Activated T-helper 2 cell treated with anti-CD3 and anti-CD28 coated beads, Interferon-gamma antibody, Interleukin-2, Interleukin-4, amounts not matched to agents 10 μg/mL and 5 μg/mL and 100 μg/mL, durations not matched to agents 14 hours and 24 hours and 36 hours (primary cell): ENCODE measurements at places on chromosomes 1 and 21. TPM values are rescaled to one million over a fixed set of nuclear protein-coding genes. Genes with fewer than 3 reads are reported as not detected.

DNA sequence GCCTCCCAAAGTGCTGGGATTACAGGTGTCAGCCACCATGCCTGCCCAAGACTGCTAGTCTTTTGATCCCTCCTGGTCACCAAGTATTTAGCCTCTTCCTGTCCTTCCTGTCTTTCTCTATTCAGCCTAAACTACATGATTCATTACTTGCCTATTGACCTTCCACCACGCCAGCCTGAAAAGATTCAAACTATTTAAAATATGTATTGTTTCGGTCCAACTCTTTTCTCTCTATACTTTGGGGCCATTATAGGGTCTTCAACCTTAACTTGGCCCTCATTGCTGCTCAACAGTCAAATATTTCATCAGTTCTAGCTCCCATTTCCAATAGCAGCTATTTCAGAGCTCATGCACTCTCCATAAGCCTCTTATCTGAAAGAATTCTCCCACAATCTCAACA is 153.0 kb downstream of the TNFSF18 start:
- no peak for DNase-seq

DNA sequence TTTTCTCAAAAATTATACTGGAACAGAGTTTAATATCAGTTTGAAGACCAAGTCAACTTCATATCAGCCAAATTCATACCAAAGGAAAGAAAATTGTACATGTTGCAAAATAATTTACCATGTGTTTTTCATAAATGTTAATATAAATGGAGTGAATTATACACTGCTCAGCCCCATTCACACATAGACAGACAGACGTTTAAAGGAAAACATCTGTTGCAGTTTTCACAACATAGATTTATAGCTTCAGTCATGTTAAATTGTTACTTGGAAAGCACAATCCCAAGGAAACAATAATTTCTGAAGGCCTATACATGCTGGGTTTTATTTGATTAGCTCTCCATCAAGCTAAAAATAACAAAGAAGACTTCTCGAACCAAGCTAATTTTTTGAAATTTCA is 27.8 kb upstream of the HYI start:
- no peak for DNase-seq

Gene PKP1
- not detected in 2 replicates for total RNA-seq

- no peak for DNase-seq
Observed at GRCh38 chr1:230548997-230549396, 93.3 kb upstream of the COG2 start.

Gene RIPK4
- total RNA-seq = not detected in 2 replicates

Gene SLC6A9
- total RNA-seq = 2.1 and 3.2 TPM in 2 replicates

Gene ENSA
- total RNA-seq = 252 and 253 TPM in 2 replicates

DNA sequence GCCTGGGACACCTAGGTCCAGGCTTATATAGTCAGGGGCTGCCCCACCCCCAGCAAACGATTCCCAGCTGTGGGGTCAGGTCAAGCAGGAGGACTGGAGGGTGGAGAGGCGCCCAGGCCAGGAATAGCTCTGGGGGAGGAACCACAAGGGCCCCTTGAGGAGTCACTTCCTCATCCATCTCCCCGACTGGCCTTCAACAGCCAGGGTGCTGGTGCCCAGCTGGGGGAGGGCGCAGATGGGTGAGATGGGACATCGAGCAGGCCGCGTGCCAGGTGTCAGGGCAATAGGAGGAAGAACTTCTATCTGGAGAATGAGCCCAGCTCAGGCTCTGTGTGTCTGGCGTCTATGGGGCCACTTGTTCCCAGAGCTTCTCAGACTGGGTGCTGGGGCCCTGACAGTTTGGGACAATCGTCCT is 208 bp upstream of the MYBPH start:
- no peak for DNase-seq

DNA sequence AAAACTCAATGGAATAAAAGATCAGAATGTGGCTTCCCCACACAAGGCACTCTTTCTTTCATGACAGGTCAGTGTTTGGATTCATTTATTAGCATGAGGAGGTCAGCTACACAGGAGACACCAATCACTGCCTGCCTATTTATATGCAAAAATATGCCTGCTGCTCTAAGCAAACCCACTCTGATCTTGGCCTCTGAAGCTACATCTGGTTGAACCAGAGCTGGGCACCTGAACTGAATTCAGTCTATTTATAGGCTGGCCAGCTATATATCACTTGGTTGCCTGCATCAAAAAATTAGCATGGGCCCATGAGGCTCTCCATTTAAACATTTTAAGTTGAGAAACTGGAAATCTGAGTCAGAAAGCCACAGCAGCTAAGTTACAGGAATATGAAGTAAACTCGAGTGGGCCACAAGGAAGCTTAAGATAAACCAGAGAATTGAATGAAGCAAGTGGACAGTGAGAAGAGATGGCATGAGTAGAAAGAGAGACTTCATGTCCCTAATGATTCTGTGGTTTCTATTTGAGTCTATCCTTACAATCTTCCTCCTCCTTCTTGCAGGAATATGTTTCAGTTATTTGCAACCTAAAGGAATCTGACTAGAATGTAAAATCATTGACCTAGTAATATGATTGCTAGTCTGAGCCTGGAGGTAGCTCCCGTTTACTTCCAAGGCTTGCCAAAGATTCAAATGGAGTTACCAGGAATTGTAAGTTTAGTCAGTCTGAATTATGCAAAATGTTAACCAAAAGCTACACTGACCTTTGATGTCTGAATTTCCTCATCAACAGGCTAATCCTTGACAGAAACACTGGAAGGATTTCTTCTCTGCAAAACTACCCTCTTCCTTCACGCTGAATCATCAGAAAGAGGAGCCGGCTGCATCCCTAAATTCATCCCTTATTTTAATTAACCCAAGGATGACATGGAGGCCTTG is 17.7 kb downstream of the DDAH1 start:
- DNase-seq = no peak

Gene TFF2
- not detected in 2 replicates for total RNA-seq

Gene CELA2B
- total RNA-seq = not detected in 2 replicates

GRCh38 chr1:246609632-246610031 is 43.4 kb downstream of the CNST start:
- DNase-seq = no peak

- DNase-seq = no peak
Observed at GRCh38 chr1:23370709-23371584, 1.3 kb upstream of the ZNF436 start.

Gene OLFML3
- total RNA-seq = 0.11 and 0.18 TPM in 2 replicates

DNA sequence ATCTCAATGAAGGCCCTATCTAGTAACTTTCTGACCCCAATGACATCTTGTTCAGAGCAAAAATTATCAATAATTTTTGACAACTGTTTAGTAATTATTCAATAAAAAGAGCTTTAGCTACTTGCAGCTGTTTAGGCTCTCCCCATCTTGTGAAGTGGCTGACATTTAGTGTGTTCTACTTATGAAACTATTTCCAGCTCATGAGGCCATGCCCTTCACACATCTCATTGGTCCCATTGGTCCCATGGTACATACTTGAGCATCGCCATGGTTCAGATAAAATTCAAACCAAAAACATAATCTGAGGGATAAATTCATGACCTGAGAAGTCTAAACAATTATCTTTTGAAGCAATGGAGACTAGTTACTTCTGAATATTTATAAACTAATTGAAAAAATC is 24.2 kb downstream of the SPRTN start:
- no peak for DNase-seq

Gene TDRD5
- not detected in 2 replicates for total RNA-seq

Gene TSSK3
- total RNA-seq = 1.1 TPM in 2 replicates

GRCh38 chr1:75097654-75098053 is 36.5 kb upstream of the LHX8 start:
- no peak for DNase-seq

Gene MCOLN2
- total RNA-seq = 142 and 143 TPM in 2 replicates

Gene HYI
- total RNA-seq = 22.6 and 26.3 TPM in 2 replicates

Gene DNAJC6
- total RNA-seq = 1.9 and 3.0 TPM in 2 replicates

- DNase-seq = no peak
Observed at GRCh38 chr21:28154121-28154520, 838.6 kb downstream of the LTN1 start.

Gene DCST1
- 0.11 TPM in 1 of 2 replicates, not detected in the other for total RNA-seq

GRCh38 chr1:247576514-247576913 is 11.6 kb upstream of the OR2G2 start:
- DNase-seq = no peak

- no peak for DNase-seq
Observed at GRCh38 chr1:100152271-100152670, 19.3 kb downstream of the TRMT13 start.

DNA sequence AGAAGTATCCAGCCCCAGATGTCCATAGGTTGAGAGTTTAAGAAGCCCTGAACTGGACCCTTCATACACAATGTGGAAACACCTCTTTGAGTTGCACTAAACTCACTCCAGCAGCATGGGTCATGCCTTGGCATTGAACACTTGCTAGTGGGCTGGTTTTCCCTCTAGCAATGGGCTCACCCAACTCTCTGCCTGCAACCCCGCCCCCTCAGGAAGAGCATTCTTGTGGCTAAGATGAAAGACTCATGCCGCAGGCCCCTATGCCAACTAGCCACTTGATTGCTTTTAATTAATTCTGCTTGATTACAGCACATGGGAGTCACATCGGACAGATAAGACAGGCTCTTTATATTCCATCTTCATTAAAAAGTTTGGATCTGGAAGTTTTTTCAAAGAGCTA is 136.5 kb upstream of the GJB5 start:
- no peak for DNase-seq

GRCh38 chr1:227889047-227889862 is 58.5 kb downstream of the WNT9A start:
- DNase-seq = peak; percentile 5

DNA sequence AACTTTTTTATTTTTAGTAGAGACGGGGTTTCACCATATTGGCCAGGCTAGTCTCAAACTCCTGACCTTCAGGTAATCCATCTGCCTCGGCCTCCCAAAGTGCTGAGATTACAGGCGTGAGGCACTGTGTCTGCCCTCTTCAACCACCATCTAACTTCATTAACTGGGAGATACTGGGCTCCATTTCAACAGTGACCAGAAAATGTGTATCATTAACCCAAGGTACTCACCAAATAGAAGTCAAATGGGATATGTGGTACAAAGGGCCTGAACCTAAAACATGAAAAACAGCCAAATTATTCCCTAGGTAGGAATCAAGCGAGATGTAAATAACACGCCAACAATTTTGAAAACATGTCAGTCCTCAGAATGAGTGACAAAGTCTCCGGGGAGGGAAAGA is 1.2 kb downstream of the ILF2 start:
- DNase-seq = no peak

DNA sequence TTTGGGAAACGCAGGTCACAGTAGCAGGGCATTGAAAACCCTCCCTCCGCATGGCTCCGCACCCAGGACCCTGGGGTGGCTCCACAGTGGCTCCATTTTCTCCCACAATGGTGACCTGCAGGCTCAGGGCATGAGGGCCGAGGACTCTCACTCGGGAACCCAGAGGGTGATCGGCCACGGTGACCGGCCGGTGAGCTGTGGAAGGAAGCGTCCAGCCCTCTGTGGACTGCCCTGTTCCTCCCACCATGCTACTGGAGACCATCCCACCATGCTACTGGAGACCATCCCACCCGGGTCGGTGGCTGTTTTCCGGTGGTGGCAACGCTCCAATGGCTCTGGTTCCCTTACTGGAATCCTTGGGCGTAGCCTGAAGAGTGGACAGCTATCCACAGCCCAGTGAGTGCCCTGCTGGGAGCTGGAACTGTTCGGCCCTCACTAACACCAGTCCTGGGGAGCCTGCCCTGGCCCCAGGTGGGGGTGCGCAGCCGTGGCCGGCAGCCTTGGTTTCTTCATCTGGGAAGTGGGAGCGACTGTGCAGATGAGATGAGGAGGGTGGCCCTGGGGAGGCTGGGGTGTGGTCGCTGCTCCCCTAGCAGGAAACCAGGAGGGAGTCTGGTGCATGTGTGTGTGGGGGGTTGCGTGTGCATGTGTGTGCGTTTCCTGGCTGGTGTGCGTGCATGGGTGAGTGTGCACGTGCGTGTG is 59.6 kb downstream of the PRDM16 start:
- no peak for DNase-seq

GRCh38 chr1:150110116-150110515 is 39.6 kb upstream of the PLEKHO1 start:
- DNase-seq = no peak

DNA sequence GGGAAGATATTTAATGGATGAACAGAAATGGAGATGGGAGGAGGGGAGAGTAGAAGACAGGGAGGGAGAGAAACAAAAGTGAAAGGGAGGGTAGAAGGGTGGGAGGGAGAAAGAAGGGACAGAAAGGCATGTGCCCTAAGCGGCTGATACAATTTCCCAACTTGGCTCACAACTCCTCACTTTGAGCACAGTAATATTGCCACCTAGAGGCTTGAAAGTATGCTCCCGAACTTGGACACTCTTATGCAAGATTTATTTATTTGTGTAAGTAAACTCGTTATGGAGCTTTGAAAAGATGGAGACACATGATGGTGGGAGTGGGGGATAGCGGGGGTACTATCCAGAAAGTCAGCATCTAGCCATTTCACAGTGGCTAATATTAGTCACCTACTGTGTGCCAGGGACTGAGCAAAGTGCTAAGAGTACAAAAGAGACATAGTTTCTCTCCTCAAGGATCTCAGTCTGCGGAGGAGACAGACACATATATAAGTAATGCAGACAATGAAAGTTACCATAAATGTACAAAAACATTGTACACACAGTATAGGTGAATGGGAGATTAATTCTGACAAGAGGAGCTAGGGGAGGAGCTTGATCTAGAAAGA is 189.7 kb downstream of the SEC16B start:
- no peak for DNase-seq

- DNase-seq = no peak
Observed at GRCh38 chr1:186873687-186874086, 44.9 kb downstream of the PLA2G4A start.

DNA sequence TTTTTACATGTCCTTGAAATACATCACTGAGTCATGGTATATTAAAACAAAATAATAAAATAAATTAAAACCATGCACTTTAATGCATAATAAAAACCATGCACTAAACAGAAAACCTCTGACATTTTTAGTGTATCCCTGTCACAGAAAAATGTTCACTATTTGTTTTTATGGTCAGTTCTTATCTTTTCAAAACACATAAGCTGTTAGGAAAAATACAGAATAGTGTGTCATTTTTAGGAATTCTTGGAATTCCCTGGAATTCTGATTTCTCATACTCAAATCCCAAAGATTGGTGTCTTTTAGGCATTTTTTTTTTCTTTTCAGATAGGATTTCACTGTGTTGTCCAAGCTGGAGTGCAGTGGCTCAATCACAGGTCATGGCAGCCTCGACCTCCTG is 25.1 kb upstream of the TINAGL1 start:
- DNase-seq = no peak

Gene HES3
- not detected in 2 replicates for total RNA-seq

Gene C1orf74
- 2.8 and 3.0 TPM in 2 replicates for total RNA-seq

Gene GPR153
- 1.5 TPM in 2 replicates for total RNA-seq

GRCh38 chr1:35629051-35629450 is 12.3 kb downstream of the PSMB2 start:
- DNase-seq = no peak

- DNase-seq = no peak
Observed at GRCh38 chr1:26752519-26752918, 35.2 kb upstream of the PIGV start.

GRCh38 chr1:186179231-186179630 is 195.8 kb downstream of the TPR start:
- no peak for DNase-seq

- DNase-seq = no peak
Observed at GRCh38 chr1:118244194-118244593, 59.2 kb upstream of the SPAG17 start.
